ENCODE measurements at places on chromosomes 3 and 15.
A peak's percentile ranks its signal among the peaks of the same experiment; 100 is the strongest.

GRCh38 chr15:65914981-65915925 is 46.0 kb downstream of the RAB11A start:
- no peak for DNase-seq

DNA sequence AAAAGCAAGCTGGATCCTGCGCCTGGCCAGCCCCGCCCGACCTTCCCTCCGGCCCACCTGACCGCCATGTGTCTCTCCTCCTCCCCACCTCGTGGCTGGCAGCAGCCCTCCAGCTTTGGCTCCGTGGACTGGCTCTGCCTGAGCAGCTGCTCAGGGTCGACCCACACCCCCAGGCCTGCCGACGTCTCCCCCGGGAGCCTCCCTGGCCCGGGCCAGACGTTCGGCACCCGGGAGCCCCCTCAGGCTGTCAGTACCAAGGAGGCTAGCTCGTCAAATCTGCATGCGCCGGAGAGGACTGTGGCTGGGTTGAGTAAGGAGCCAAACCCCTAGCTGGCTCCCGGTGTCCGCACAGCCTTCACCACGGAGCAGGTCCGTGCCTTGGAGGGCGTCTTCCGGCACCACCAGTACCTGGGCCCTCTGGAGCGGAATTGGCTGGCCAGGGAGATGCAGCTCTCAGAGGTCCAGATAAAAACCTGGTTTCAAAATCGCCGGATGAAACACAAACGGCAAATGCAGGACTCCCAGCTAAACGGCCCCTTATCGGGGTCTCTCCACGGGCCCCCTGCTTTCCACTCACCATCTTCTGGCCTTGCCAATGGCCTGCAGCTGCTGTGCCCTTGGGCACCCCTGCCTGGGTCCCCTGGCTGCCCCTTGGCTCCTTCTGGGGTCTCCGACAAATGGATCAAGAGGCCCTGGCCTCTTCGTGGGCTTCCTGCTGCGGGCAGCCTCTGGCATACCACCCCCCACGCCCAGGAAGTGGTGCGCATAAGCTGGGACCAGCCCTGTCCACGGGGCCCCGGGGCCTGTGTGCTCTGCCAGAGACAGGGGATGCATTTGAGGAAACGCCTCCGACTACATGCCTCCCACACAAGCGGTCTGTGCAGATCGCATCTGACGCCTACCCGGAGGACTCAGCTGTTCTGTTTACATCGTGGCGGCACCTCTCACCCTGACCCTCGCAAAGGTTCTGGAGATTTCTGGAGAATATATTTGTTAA is 345.0 kb downstream of the ZNF385D start:
- DNase-seq = no peak

DNA sequence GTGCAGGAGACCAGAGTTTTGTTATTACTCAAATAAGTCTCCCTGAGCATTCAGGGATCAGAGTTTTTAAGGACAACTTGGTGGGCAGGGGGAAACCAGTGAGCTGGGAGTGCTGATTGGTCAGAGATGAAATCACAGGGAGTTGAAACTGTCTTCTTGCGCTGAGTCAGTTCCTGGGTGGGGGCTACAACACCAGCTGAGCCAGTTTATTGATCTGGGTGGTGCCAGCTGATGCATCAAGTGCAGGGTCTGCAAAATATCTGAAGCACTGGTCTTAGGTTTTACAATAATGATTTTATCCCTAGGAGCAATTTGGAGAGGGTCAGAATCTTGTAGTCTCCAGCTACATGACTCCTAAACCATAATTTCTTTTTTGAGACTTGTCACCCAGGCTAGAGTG is 13.8 kb upstream of the ZNF662 start:
- DNase-seq = no peak

- no peak for DNase-seq
Measured at GRCh38 chr15:96598514-96598913, 268.0 kb downstream of the NR2F2 start.

GRCh38 chr3:13470894-13471574 is 9.1 kb upstream of the HDAC11 start:
- no peak for DNase-seq

- no peak for DNase-seq
Measured at GRCh38 chr3:47113669-47114365, 50.1 kb downstream of the SETD2 start.

DNA sequence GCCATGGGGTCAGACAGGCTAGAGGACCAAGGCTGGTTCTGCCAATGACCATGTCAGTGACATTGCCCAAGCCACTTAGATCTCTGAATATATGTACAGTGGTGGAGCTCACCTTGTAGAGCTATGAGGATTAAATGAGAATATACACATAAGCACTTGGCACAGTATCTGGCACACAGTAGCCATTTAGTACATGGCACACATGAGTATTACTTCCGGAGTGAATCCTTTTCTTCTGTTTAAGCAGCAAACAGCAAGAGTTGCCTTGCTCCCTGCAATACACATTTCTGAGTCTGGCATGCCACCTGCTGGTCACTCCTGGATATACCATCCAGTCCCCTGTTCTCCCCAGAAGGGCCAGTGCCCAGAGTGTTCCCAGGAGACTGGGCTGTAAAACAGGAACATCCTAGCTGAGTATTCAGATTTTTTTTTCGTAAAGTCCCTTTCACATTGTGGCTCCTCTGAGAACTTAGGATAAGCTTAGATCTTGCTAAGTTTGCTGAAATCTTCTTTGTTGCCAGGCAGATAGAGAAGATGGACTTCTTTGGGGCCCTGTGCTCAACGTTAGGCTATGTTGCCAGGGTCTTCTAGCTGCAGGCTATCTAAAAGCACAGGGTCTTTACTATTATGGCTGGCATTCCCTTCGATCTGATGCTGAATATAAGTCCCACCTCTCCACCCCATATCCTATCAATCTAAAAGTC is 203.4 kb downstream of the ADAMTS9 start:
- peak; percentile 22 for DNase-seq

- DNase-seq = no peak
Measured at GRCh38 chr15:30973379-30973778, 18.0 kb downstream of the MTMR10 start.

DNA sequence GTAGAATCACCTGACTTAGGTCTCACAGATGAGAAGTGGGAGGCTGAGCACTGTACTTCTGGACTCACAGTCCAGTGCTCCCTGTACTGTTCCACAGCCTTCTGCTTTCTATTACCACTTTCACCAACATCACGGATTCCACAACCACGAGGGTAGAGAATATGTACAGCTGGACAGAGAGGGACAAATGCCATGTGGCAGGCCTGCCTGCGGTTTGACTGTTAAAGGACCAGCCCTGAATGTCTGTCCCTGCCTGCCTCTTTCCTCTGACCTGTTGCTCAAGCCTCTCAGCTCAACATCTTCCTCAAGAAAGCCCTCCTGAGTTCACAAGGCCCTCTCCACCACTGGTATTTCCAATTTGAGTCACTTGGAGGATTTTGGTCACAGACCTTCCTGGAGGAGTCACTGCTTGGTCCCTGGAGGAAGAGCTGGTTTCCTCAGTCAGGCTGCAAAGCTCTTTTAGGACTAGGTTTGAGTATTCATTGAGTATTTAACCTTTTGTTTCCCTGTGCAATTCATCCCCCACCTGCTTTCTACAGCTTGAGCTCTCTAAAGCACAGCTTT is 49.1 kb downstream of the RAB11A start:
- DNase-seq = no peak

DNA sequence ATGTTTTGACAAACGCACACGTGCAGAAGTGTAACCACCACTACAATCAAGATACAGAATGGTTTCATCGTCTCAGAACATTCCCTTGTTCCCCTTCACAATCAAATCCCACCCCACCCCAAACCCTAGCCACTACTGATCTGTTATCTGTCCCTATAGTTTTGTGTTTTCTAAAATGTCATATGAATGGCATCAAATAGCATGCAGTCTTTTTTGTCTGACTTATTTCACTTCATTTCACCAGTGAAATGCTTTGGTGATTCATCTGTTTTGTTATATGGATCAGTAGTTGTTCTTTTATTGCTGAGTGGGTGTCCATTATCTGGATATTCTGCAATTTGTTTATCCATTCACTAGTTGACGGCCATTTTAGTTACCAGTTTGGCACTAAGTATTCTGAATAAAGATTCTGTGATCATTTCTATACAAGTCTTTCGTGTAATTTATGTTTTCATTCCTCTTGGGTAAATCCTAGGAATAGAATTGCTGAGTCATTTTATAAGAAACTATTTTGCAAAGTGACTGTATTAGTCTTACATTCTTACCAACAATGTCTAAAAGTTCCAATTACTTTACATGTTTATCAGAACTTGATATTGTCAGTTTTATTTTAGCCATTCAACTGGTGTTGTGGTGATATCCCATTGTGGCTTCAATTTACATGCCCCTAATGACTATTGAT is 232.8 kb downstream of the CLSTN2 start:
- no peak for DNase-seq

DNA sequence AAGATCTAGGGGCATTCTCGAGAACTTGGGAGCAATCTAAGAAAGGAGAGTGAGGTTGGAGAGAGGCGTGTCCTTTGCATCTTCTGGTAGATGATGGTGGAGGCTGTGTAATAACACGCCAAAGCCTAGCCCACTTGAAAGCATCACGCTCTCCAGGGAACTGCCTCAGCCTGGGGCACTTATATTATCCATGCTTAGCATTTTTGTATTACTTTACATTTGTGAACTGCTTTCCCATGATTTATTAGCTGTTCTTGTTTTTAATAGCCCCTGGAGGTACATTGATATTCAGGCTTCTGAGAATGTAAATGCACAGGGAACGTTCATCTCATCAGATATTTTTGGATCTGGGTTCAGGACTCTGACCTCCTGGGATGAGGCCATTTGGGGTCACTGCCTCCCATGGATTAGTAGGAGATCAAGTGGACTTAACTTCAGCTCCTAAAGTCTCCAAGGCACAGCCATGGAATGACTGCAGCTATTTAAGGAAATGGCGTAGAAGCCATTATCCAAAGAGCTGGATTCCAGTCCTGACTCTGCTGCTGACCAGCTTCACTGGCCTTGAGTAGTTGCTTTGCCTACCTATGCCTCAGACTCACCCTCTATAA is 124.9 kb downstream of the LPP start:
- no peak for DNase-seq

DNA sequence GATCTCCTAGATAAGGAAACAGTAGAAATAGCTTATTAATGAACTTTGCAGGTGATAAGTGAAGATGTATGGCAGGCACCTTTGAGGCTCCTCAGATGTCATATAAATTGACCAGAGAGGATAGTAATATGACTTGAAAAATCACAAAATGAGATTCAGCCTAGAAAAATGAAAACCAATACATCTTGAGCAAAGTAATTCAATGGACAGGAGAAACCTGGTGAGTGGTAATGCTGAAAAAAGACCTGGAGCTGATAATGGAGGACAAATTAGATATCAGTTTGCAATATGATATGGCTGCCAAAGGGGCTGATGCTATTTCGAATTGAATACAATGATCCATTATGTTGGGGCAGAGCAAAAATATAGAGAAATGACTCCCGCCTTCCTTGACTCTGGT is 103.9 kb downstream of the LSAMP start:
- DNase-seq = no peak

DNA sequence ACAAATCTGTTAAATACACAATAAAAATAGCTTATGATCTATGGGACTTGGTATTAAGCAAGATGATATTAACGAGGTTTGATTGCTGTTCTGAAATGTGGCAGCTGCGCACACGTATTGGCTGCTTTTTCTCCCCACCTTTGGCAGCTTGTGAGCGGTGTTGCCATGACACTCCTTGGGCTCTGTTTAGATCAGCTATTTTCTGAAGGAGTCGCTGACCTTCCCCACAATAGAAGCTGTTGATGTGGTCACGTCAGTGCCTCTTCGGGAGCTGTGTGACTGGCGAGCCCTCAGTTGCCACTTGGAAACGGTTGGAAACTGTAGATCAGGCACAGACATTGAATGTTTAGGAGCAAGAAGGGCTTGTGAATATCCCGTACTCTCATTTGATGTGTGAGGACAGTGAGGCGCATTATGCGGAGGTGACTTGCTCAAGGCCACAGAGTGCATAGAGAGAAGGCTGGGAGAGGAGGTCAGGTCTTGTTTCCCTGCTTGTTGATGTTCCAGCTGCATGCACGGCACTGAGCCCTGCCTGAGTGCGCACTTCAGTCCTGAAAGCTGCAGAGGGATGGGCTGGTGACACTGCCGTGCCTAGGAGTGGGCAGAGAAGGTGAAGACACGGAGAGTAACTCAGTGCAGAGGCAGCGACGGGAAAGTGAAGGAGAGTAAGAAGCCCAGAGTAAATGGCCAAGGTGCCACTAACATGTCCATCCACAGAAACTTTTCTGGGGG is 198.4 kb downstream of the LPP start:
- DNase-seq = no peak

DNA sequence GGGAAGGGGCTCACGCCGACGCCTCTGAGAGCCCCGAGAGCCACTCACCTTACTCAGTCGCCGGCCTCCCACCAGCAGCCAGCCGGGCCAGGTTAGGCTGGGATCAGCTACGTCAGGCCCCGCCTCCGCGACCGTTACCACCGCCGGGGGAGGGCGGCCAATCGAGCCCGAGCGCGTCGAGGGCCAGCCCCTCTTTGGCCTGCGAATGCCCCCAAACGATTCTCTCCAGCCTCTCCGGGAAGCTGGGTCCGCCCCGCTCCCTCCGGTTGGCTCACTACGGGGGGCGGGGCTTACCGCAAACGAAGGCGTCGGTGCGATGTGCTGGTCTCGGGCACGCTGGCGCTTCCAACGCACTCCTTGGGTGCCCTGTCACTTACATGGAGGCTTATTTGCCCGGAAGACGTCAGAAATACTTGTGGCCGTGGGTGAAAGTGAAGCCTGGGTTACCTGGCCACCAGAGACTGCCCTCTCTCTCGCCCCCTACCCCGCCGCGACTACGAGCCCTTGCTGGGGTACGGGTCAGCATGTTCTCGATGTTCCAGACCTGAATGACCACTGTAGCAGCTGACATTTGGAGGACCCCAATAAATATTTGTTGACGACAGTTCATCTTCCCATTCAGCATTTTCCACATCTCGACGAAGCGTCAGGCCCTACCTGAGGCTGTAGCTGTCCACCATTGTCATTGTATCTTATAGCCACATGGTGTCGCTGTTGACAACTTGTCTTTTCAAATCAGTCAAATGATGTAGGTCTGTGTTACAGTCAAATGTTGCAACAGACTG is at the start of gene CEP70:
Gene CEP70, minus strand, starts transcription at position 111 of the 785 bp plus-strand sequence. CDS start 21,333 bp downstream, outside the sequence.
- DNase-seq = no peak

GRCh38 chr3:53764026-53764775 is 82.0 kb downstream of the CHDH start:
- no peak for DNase-seq

DNA sequence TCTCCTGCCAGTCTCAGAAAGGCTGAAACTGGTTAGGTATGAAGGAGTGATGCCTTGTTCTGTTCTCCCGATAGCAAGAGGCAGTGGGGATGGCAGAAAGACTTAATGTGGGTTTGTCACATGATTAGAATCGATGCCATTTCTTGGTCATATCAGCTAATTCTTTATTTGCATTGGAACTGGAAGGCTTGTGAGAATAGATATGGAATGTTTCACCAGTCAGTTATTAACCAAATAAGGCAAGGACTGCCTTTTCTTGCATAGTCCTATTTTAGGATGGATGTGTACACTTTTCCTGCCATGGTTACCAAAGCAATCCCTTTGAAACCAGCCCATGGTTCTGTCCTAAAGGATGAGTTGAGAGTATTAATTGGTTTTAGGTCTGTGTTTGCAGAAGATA is 33.7 kb downstream of the FILIP1L start:
- DNase-seq = no peak

GRCh38 chr3:65168547-65168946 is 480.7 kb upstream of the ADAMTS9 start:
- DNase-seq = no peak
